ENCODE measurements at places on chromosomes 7 and 10.
A peak's percentile ranks its signal among the peaks of the same experiment; 100 is the strongest.

DNA sequence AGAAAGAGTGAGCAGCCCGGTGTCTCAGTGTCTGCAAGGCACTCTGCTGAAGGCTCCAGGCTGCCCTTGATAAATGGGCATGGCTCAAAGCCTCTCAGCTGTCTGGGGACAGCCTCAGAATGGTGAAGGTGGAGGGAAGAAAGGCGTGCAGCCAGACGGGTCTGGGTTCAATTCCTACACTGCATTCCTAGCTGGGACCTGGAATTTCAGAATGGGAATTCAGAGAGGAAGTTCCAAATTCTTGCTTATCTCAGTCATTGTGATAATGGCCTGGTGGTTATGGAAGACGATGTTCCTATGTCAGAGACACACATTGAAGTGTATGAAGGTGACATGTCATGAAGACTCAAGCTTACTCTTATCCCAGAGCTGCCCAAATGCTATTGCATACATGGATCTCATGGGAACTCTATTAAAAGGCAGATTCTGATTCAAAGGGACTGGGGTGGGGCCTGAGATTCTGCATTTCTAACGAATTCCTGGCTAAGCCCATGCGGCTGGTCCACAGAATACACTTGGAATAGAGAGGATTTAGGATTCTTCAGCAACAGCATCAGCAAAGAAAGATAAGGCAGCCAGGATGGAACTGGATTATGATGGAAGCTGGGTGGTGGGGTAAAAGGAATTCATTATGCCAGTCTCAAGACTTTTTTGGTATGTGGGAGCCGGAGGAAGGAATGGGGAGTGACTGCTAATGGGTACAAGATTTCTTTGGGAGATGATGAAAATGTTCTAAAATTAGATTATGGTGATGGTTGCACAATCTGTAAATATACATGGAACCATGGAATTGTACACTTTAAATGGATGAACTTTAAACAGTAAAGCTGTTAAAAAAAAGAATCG, 82.6 kb upstream of the ZMIZ1 start:
- DNase-seq = no peak

DNA sequence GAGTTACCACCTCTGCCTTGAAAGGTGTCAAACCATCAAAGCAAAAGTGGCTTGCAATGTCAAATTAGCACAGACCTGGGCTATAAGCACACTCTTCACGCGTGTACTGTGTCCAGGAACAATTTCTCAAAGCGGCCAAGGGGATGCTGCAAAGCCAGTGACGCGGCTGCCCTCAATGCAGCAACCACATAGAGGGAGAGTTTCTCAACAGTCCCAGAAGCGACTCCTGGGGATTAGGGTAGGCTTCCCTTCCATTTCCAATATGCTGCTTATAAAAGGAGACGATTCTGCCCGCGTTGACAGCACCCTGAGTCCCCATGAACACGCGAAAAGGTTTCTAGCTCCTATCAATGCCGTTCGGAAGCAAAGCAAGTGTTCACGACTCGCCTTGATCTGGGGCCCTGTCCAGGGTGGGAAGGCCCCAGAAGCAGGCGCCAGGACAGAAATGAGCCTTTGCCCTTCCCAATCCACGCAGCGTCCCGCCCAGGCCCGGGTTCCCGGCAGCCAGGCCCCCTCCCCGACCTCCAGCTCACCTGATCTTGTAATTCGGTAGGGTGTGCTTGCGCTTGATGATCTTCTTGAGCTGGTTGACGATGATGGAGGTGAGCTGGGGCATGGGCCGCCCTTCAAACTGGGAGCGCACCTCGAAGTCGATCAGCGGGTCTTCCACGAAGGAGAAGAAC, 1.3 kb downstream of the PDZD8 start:
- no peak for DNase-seq

DNA sequence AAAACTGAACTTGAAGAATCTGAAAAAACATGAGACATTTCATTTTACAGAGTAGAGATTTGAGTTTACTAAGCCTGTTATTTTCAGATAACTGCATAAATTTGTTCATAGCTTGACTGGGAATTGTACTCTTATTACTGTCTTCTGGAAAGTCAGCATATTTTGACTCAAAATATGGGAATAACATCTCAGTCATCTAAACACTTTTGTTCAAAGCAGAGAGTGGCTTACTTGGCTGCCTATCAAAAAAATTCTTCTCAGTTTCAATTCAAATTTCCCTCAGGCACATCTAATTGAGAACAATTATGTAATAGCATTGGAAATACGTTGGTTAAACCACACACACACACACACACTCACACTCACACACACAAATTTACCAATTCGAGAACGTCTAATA, 384.6 kb downstream of the ARL4A start:
- no peak for DNase-seq

DNA sequence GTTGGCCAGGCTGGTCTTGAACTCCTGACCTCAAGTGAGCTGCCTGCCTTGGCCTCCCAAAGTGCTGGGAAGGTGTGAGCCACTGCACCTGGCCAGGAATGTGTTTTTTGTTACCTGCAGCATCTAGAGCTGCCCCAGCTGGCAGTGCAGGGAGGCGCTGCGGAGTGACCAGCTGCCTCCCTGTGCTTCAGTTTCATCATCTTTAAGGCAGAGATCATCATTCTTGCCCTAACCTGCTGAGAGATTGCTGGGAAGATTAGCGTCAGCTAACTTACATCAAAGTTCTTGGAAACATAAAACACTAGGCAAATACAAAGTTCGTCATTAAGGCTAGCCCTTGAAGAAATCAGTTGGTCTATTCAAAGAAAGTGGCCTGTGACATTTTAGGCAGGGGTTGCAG, 2.3 kb downstream of the ZNF282 start:
- DNase-seq = no peak

- no peak for DNase-seq
Measured at GRCh38 chr7:75596727-75597614, 104.9 kb downstream of the SPDYE5 start.

GRCh38 chr7:78873117-78873516, 580.4 kb downstream of the MAGI2 start:
- no peak for DNase-seq

DNA sequence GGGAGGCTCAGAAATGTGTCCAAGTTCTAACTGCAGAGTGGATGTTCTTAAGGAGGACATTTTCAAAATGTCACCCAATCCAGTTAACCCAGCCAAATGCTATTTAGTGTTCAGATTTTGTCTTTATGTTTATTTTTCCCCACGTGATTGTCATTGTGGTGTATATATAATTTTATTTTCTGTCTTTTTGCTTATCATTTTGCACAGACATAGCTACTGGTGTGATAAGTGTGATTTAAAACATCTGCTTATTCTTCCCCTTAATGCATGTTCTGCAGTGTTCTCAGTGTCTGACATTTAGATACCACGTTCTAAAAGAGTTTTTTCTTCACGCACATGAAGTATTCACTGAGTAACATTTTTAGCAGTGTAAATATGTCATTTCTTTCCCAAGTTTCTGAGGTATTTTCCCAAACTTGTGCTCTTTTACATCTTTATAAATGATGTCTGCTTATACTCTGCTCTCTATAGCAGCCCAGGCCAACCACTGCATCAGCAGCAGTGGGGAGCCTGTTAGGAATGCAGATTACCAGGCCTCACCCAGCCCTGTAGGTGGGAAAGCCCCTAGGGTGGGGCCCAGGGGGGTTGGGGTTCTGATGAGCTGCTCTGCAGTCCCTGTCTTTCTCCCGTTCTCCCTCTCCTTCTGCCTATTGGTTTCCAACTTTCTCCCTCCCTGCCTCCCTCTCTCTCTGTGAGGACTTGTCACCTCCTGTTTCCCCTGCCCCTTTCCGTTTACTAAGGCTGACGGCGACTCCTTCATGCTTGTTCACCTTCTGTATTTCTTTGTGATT, 20.8 kb downstream of the ADCY1 start:
- no peak for DNase-seq

DNA sequence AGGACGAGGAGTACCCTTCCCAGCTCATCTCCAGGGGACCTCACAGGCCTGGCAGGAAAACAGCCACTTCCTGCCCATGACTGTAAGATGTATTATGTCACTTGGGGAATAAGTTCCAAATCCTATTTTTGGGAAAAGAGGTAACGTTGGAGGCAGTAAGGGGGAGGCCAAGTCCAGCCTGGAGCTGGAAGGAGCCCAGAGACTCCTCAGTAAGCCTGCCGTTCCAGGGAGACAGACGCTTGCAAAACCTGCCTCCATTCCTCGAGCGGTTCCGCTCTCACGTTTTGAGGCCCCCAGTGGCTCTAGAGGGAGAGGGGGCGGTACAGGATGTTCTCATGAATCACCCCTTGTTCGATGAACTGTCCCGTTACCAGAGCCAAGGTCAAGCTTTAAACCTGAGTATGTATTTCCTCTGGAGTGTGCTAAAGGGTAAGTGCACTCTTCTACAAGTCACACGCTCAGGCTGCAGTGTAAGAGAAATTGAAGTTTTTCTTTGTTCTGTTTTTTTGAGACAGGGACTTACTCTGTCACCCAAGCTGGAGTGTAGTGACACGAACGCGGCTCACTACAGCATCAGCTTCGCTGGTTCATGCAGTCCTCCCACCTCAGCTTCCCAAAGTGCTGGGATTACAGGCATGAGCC, 45.5 kb upstream of the CYTH3 start:
- DNase-seq = no peak

- no peak for DNase-seq
Measured at GRCh38 chr10:26622891-26623290, 74.6 kb upstream of the PDSS1 start.

- DNase-seq = no peak
Measured at GRCh38 chr10:45433716-45434469, 59.9 kb downstream of the ALOX5 start.

GRCh38 chr7:26199301-26200037, 1.1 kb downstream of the HNRNPA2B1 start:
- peak; percentile 46 for DNase-seq

- DNase-seq = no peak
Measured at GRCh38 chr10:60374836-60375235, 14.8 kb downstream of the ANK3 start.

GRCh38 chr7:126657599-126658358, 595.0 kb downstream of the GRM8 start:
- no peak for DNase-seq

- DNase-seq = no peak
Measured at GRCh38 chr10:116073510-116073909, 199.5 kb downstream of the GFRA1 start.

All from GDM1 (cell line).